ENCODE measurements at places on chromosomes 6 and 20.

DNA sequence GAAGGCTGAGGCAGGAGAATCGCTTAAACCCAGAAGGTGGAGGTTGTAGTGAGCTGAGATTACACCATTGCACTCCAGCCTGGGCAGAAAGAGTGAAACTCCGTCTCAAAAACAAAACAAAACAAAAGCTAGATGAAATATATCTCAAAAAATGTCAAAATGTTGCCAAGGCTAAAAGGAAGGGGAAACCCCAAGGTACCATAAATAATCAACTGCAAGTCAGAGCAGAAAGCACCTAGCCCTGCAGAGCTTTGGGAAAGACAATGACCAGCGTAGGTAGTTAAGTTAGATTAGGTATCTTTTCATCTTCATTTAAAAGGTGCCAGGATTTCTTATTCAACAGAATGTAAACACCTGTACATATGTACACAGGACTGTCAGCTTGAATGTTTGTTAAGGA is 33.0 kb downstream of the AKIRIN2 start:
- no peaks in the 10 kb centered on the region for H3K36me3 ChIP-seq
- H3K27ac ChIP-seq = no peak overlapping the region
- H3K27me3 ChIP-seq = no peaks in the 10 kb centered on the region
- no peak for DNase-seq
- no peaks in the 10 kb centered on the region for H3K4me1 ChIP-seq

DNA sequence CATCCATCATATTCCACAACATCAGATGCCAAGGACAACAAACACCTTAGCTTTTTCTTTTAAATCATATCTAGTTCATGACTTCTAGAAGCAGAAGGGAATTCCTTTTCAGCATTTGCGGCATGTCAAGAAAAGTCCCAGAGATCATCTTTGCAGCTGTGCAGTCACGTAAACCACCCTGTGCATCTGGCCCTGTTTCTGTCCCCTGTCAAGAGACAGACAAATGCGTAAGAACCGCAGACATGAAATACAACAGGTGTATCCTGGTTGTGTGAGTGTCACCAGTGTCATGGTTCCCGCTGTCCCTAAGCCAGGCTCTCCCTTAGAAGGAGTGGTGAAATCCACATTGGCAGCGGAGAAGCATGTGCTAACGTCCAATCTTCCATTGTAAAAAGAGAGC is 28.1 kb downstream of the LY86 start:
- H3K27me3 ChIP-seq = no peaks in the 10 kb centered on the region
- H3K27ac ChIP-seq = no peak overlapping the region
- H3K36me3 ChIP-seq = no peaks in the 10 kb centered on the region
- no peak for DNase-seq
- H3K4me1 ChIP-seq = peaks cover 56% of the 10 kb centered on the region

GRCh38 chr20:38987777-38988176 is 25.6 kb downstream of the DHX35 start:
- H3K27ac ChIP-seq = no peak overlapping the region
- peaks cover 12% of the 10 kb centered on the region for H3K36me3 ChIP-seq
- no peak overlapping the region for H3K4me3 ChIP-seq

GRCh38 chr6:16277101-16277981 is 39.0 kb downstream of the GMPR start:
- no peak for DNase-seq
- H3K27me3 ChIP-seq = no peaks in the 10 kb centered on the region

DNA sequence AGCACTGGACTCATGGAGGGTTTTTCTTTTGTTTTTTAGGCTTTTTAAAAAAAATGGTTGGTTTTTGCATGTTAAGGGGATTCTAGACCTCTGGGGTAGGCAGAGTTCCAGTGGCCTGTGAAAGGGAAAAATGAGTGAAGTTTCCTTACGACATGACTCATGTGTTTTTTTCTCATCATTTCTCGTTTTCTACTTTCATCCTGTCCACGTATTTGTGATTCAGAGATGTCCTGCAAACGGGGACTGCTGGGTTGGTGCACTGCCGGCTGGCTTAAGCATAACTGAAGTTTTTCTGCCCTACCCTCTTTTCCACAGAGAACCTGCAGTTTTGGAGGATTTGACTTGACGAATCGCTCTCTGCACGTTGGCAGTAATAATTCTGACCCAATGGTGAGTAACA is 182.3 kb downstream of the SASH1 start:
- no peaks in the 10 kb centered on the region for H3K4me1 ChIP-seq
- H3K27me3 ChIP-seq = no peaks in the 10 kb centered on the region
- no peak overlapping the region for H3K4me3 ChIP-seq
- no peak for DNase-seq

DNA sequence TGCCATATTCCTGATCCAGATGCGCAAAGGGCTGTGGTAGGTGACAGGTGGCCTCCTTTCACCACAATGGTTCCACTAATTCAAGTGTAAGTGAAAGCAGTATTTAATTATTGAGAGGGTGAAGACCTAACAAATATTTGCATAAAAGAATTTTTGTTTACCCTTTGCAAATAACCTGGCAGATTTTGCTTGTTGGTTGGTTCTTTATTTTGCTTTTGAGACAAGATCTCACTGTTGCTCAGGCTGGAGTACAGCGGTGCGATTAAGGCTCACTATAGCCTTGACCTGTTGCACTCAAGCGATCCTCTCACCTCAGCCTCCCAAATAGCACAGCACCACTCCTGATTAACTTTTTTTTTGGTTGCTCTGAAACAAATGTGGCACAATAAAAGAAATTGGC is 49.2 kb downstream of the PCNA start:
- no peaks in the 10 kb centered on the region for H3K27me3 ChIP-seq
- H3K36me3 ChIP-seq = no peaks in the 10 kb centered on the region
- H3K27ac ChIP-seq = no peak overlapping the region
- no peak for DNase-seq
- H3K4me3 ChIP-seq = no peak overlapping the region

DNA sequence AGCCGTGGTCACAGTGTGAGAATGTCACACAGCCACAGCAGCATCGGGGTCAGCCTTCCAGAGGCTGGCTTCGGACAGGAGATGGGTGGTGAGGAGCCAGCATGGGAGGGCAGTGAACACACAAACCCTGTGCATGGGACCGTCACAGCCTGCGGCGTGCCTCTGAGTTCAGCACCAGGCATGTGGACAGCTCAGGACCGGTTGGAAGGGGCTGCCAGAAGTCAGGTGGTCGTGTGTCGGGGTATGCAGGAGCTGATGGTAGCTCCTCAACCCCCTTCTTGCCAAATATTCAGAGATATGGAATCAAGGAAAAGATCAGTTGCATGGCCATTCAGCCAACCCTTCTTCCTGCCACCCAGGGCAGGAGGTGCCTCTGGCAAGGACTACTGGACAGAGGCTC is 28.2 kb downstream of the MYT1 start:
- no peak overlapping the region for H3K27ac ChIP-seq
- DNase-seq = no peak
- H3K4me3 ChIP-seq = no peak overlapping the region
- H3K36me3 ChIP-seq = no peaks in the 10 kb centered on the region

- H3K4me3 ChIP-seq = no peak overlapping the region
- peaks cover 51% of the 10 kb centered on the region for H3K4me1 ChIP-seq
- DNase-seq = no peak
- H3K27me3 ChIP-seq = no peaks in the 10 kb centered on the region
- no peaks in the 10 kb centered on the region for H3K36me3 ChIP-seq
Observed at GRCh38 chr20:43725666-43726065, 1.1 kb downstream of the GTSF1L start.

DNA sequence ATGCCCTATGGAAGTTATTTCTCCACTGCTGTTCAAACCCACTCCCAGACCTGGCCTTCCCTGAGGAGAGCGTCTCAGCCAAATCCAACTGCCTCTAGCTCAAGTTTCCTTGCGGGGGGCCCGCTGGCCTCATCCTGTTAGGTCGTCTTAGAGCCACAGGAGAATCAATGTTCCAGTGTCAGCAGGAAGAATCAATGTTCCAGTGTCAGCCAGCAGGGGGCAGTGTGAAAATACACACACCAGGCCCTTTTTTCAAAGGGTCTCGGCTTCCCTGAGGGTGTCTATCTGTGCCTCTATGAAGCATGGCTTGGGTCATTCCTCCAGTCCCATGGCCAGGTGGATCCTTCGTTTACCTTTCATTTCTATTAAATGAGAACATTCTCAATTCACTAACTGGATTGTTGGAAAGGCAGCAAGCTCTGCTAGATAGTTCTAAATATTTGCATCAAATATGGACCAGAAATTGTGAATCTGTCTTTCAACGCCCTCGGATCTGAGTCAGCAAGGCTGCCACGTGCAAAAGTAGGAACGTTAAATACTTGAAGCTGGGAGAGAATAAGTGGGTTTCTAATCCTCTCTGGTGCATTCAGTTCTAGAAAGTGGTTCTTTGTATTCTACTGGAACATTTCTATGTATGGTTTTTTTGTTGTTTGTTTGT is 19.2 kb downstream of the PRND start:
- H3K36me3 ChIP-seq = no peaks in the 10 kb centered on the region
- no peak overlapping the region for H3K27ac ChIP-seq
- no peaks in the 10 kb centered on the region for H3K4me1 ChIP-seq
- no peaks in the 10 kb centered on the region for H3K27me3 ChIP-seq
